ENCODE measurements at places on chromosomes 16 and 17.

DNA sequence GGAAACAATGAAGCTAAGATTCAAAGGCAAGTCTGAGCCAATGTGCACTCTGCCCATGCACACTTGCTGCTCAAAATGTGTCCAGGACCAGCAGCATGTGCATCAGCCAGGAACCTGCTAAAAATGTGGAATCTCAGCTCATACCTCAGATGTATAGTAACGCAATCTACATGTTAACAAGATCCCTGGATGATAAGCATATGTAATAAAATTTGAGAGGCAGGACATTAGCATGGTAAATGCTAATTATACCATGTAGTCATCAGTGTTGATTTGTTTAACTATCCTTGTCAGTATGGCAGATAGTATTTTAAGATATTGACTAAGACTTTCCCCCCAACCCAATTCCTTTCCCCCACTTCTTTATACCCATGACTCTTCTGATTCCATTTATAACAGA lies 379.6 kb downstream of the TOX3 start:
- DNase-seq, result no peak

DNA sequence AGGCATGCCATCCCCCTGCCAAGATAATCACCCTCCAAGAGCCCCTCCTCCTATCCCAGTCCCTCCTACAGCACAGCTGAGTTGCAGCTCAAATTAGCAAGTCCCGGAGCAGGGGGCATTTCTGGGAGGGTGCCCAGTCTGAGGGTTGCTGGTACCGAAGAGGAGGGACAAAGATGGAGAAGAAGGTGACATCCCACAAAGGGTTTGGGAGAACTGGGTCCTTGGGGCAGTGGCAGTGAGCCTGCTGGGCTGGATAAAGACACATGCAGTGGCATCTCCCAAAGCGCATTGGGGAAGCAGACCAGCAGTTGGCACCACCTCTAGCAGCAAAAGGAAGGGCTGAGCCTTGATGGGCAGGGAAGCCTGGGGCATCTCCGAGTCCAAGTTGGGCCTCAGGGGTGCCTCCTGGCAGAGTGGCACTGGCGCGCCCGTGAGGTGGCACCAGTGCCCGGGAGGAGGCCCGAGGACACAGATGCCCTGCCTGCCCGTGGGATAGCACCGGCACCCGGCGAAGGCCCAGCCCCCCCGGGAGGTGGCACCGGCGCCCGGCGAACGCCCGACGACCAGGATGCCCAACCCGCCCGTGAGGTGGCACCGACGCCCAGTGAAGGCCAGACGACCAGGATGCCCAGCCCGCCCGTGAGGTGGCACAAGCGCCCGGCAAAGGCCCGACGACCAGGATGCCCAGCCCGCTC lies 622 bp downstream of the TOM1L2 start:
- peak; percentile 27 for DNase-seq

GRCh38 chr16:24189941-24190340 lies 66.2 kb upstream of the CACNG3 start:
- no peak for DNase-seq

GRCh38 chr16:70416748-70417616 lies 21.9 kb downstream of the ST3GAL2 start:
- no peak for DNase-seq

- peak; percentile 25 for DNase-seq
Measured at GRCh38 chr16:89407282-89407924, 83.0 kb downstream of the ANKRD11 start.

DNA sequence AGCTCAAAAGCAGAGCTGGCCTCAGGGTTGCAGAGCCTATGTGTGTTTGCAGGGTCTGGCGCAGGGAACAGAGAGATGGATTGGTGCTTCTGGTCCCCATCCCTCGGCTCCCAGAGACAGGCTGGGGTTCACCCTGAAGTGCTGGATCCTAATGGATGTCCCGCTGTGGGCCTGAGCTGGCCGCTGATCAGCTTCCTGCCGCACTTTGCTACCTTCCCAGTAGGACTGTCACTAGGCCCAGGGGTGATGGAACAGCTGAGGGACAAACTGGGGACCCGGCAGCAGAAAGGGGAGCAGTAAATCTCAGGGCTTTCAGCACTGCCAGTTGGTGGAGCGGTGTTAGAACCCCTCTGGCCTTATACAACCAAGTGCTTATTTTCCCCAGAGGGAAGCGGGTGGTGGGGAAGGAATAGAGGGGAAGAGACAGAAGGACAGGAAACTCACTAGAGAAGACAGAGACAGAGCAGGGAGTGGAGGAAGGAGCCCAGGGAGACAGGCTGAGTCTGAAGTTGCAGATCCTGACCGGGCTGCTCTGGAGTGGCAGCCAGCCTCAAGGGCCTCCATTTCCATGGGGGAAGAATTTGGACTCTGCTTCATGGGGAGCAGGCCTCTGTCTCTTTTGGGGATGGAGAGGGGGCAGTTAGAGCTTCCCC lies 78.6 kb downstream of the MRM1 start:
- no peak for DNase-seq

DNA sequence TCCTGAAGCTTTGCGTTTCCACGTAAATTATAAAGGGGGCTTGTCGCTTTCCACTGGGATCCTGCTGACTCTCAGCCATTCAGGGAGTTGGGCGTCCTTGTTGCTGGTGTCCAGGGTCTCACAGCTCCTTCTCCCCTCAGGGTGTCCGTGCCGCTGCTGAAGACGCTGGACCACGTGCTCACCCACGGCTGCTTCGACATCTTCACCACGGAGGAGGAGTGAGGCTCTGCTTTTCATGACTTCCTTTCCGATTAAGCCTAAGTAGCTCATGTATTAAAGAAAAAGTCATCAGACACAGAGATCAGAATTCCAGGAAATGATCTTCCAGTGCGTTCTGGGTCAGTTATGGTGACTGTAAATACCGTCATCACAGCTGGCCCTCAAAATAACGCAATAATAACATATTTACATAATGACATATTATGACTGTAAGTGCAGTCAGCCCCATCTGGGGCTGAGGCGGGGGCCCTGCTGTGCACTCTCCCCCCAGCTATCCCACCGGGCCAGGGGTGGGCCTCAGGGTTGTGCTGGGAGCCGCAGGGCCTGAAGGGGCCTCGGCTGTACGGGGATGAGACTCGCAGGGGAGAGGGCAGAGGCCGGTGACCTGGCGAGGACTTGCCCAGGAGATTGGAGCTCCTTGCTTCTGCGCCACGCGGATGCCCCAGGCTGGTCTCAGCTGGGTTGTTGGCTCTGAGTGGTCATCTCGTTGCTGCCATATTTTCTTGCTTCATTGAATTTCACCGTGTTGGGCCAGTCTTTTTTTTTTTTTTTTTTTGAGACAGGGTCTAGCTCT lies 92.9 kb upstream of the ZNF750 start:
- no peak for DNase-seq

DNA sequence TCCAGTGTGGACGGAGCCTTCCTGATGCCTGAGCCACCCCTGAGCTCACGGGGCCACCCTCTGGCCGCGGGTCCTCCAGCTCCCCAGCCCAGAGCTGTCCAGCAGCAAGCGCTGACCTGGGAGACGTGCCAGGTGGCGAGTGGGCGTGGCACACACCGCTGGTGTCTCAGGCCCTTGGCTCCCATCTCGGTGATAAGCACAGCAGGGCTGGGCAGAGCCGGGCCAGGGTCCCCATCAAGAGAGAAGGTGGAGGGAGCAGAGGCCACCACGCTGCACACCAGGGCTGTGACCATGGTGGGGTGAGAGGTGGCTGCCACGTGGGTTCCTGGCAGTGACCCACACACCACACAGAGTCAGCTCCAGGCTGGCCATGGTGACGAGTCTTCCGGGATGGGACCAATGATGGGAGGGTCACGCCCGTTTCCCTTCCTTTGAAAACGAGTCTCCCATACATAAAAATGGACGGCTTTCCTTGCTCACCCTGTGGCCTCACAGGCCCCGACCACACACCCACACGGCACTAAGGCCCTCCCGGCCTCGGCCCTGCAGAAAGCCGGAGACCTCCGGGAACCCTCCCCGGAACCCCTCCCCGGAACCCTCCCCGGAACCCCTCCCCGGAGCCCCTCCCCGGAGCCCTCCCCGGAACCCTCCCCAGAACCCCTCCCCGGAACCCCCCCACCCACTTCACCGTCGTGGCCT lies 16.8 kb downstream of the UTS2R start:
- DNase-seq, result no peak

GRCh38 chr16:12758031-12758669 lies 45.5 kb downstream of the CPPED1 start:
- DNase-seq, result no peak

DNA sequence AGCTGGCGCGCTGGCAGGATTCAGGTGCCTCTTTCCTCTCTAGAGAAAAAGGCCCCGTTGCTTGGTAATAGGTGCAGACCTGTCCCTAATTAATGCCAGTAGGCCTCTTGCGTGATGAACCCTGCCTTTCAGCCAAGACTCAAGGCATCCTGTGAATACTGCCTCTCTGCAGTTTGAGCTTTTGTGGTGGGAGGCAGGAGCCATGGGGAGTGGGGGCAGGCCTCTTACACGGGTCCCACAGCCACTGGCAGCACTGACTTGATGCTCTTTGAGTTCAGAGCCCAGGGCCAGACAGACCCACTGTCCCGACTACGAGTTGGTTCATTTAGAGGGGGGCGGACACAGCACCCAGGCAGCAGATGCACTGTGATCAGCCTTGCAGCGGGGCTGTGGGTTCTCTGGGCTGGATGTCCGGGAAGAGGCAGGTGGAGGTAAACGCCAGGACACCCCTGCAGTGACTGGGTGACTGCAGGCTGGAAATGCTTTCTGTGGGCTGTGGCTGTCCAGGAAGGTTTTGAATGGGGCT lies 237.0 kb downstream of the SEC14L1 start:
- DNase-seq, result no peak

GRCh38 chr16:89176147-89176690 lies 4.7 kb downstream of the CDH15 start:
- no peak for DNase-seq

DNA sequence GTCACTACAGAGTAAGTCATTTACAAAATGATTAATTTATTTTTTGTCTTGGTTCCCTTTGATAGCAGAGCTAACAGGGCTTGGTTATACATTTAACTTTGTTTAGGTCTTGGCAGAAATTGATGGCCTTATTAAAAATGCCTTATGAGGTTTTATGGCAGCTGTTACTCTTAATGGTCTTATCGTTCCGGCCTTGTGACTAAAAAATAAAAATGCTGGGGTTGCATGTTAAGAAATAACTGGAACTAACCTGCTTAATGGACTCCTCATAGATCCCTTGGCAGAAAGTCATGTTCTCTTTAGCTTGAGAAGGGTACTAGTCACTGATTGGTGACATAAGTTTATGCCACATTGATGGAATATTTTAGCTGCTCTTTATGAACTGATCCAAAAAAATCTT lies 18.3 kb downstream of the COX11 start:
- DNase-seq, result no peak

DNA sequence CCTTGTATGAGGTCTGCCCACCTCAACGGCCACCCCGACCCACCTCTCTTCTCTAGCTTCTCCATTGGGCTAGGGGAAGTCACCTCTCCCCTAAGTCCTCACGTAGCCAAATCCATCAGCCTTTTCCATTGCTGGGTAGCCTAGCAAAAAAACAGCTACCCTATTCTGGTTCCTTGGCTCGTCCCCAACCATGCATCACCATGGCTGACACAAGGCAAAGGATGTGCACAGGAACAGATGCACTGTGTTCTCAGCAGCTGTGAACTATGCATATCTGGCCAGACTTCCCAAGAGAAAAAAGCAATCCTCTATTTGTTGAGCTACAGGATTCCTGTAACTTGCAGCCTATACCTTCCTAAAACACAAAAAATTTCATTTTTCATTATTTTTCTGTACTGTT lies 22.0 kb upstream of the FLCN start:
- no peak for DNase-seq

- no peak for DNase-seq
Measured at GRCh38 chr17:37813751-37814150, 68.9 kb upstream of the HNF1B start.

GRCh38 chr17:30824002-30824355 lies 513 bp downstream of the CRLF3 start:
- peak; percentile 20 for DNase-seq

- peak; percentile 62 for DNase-seq
Measured at GRCh38 chr17:28549236-28550132, 2.9 kb downstream of the UNC119 start.

DNA sequence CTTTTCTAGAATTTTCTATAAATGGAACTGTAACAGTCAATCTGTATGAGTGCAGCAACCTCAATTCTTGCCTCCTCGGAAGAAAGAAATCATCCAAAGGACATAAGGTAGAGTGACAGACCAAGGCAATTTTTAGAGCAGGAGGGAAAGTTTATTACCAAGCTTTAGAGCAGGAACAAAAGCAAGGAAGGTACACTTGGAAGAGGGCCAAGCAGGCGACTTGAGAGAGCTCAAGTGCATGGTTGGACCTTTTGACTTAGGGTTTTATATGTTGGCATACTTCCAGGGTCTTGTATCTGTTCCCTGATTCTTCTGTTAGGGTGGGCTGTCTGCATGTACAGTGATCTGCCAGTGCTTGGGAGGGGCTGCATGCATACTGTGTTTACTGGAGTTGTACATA lies 50.3 kb downstream of the SCNN1G start:
- DNase-seq, result no peak

- DNase-seq, result no peak
Measured at GRCh38 chr17:72826602-72827001, 265.9 kb downstream of the SLC39A11 start.

DNA sequence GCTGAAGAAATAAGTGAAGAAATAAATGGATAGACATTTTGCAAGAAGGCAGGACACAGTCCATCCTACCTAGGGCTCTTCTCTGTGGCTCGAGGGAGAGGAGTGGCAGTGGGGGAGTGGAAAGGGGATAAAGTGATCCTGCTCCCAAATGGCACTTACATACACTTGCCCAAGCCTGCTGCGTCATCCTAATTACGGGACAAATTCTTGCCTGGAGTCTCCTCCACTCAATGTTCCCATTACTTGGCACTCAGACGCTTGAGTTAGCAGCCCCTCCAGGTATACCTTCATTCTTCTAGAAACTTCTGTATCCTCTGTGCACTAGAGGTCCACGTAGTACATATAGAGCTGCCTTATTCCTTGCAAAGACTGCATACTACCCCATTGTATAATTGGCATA lies 15.7 kb upstream of the MAP3K14 start:
- DNase-seq, result no peak

DNA sequence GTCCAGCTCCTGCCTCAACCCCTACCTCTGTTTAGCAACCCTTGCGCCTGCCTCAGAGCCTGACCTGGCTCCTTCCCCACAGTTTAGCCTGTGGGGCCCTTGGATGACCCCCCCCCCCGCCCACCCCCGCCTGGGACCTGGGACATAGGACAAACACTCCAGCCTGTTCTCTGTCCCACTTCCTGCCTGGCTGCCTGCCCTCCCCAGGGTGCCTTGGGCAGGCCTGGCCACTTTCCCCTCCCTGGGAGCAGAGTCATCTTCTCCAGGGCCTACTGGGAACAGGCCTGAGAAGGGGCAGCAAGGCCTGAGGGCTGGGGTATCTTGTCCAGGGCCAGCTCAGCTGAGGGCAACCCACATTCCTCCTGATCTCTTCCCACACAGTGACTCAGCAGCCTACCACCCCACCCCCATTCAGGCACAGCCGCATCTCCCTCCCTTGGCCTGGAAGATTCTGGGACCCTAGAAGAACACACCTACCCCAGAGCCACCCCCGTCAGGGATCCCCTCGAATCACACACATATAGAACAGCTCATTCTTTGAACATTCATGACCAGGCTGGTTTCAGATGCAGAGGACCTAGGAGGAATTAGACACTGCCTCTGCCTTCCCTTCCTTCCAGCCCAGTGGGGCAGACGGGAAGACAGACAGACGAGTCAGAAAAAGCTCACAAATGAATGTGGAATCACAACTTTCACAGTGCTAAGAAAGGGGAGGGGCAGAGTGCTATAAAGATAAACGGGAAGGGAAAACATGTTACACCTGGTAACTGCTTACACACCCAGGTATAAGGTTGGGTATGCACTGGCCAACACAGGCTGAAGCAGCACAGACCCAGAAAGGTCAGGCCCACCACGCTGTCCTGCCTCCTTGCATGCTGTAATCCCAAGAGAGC lies 6.0 kb downstream of the FHOD1 start:
- no peak for DNase-seq

Measured in T-helper 1 cell (primary cell).